Vagina (tissue), 2 donors: ENCODE measurements at places on chromosomes 7 and 10.

- no peak for DNase-seq
Observed at GRCh38 chr7:2030475-2031450, 202.0 kb downstream of the MAD1L1 start.

DNA sequence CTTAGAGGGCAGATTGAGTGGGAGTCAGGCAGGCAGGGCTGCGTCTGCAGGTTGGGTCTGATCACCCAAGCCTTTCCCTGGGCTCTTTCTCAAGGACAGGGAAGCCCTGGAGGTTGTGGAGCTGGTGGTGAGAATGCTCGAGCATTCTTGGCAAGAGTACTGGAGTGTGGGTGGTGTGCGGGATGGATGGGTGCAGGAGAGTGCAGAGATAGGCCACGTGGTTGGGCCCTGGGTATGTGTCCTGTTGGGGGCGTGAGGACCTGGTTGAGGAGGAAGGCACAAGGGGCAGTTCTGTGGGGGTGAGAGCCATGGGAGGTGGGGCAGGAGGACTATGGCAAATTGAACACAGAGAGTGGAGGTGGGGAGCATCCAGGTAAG is 135.9 kb downstream of the PTPN20 start:
- no peak for DNase-seq

GRCh38 chr7:108722561-108722960 is 152.9 kb downstream of the DNAJB9 start:
- no peak for DNase-seq

- no peak for DNase-seq
Observed at GRCh38 chr7:100510437-100511239, 26.9 kb downstream of the NYAP1 start.
